ENCODE measurements at places on chromosomes 7 and 10.

- no peak for DNase-seq
These were observed 116.8 kb upstream of the AGR3 start for GRCh38 chr7:16998481-16999051.

DNA sequence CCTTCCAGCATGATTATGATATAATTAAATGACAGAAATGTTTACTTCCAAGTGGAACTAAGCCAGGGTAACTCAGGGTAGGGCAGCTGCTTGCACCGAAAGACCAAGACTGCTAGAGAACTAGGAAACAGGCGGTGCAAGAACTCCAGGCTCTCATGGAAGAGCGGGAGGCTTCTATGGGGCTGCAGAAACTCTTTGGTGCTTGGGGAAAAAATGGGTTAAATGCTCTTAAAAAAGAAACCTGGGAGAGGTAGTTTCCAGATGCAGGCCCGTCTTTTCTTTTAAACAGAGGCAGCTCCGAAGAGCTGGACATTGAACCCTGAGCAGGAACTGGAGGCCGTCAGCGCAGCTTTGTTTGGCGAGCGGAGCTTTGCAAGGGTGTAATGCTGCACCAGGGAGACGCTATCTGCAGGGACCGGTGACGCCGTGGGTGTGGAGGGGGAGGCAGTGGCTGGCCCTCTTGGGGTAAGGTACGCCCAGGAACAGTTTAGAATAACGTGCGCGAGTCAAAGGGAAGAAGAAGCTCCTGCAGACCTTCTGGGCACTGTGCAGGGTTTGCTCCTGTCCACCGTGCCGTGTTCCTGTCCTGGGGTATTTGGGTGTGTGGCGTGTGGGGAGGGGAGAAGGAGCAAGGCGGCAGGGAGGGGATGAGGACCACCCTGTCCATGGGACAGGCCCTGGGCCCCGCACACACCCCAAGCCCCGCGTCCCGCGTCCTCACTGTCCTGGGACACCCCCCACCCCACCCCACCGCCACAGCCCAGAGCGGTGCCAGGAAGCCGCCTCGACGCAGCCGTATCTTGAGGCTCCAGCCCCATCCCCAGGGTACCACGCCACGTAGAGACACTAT, 59.0 kb downstream of the EGFR start:
- no peak for DNase-seq

DNA sequence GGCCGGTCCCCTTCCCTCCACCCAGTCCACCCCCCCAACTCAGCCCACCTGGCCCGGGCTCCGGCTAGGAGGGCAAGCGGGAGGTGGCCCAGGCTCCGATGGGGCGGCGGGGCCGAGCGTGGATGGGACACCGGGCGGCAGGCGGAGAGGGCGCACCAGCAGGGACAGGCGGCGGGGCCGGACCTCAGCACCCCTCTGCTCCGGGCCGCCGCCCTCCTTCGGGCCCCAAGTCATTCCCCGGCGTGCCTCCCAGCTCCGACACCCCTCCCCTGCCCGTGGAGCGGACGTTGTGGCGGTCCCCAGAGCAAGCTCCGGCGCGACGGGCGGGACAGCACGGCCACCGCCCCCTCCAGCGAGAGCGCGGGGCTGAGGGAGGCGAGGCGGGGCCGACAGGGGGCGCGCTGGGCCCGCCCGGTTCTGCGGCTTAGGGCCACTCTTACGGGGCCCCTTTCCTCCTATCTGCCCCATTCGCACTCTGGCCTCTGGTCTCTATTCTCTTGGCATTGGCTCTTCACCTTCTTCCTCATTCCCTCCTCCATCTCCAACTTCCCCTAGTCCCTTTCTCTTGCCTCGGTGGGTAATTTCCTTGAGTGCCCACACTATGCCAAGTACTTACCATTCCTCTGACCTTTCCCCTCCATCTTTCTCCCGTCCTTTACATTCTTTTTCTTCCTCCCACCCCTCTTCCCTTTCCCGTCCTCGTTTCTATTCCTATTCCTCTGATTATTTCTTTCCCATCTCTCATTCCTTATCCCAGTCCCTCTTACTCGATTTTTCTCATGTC, 701 bp upstream of the GBX1 start:
- DNase-seq = peak; percentile 74

DNA sequence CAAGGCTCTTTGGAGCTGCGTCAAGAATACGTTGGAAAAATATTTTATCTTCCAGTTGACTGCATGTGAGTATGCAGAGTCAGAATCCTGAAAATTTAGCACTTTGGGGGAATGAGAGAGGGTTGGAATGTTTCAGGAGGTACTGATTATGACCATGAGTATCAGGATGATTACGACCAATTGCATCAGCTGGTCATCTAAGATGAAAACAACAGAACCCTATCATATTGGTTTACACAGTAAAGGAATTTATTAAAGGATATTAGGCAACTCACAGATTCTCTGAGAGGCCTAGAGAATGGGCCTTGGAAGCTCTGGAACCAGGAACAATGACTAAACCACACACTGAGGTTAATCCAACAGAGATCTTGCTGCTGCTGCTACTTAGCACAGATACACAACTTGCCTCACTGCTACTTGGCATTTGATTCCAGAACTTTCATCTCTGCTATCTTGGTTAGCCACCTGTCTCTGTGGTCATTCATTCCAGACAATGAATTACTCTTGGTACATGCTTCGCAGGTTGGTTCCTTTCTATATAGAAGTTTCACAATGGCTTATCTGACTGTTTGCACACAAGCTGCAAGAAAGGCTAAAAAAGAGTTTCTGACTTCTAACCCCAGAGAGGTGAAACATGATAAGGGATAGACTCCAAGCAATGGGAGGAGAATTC, 68.0 kb upstream of the CTTNBP2 start:
- no peak for DNase-seq

DNA sequence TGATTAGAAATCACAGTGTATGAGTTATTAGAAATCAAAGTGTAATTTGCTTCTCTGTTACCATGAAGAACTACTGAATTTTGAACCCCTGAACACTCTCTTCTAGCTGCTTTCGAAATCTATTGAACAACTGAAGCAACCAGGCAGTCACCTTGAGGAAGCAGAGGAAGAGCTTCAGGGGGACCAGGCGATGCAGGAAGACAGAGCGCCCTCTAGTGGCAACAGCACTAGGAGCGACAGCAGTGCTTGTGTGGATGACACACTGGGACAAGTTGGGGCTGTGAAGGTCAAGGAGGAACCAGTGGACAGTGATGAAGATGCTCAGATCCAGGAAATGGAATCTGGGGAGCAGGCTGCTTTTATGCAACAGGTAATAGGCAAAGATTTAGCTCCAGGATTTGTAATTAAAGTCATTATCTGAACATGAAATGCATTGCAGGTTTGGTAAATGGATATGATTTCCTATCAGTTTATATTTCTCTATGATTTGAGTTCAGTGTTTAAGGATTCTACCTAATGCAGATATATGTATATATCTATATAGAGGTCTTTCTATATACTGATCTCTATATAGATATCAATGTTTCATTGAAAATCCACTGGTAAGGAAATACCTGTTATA, 170.7 kb downstream of the HDAC9 start:
- peak; percentile 63 for DNase-seq

GRCh38 chr10:48678041-48678440, 6.6 kb upstream of the WDFY4 start:
- DNase-seq = no peak

- DNase-seq = no peak
These were observed 71.7 kb upstream of the ADAM12 start for GRCh38 chr10:126459878-126460481.

- no peak for DNase-seq
These were observed 78.1 kb downstream of the USP6NL start for GRCh38 chr10:11533328-11533781.

GRCh38 chr10:4255751-4256150, 470.7 kb upstream of the KLF6 start:
- DNase-seq = no peak

- DNase-seq = peak; percentile 70
These were observed 6.5 kb downstream of the AGFG2 start for GRCh38 chr7:100545360-100546128.

DNA sequence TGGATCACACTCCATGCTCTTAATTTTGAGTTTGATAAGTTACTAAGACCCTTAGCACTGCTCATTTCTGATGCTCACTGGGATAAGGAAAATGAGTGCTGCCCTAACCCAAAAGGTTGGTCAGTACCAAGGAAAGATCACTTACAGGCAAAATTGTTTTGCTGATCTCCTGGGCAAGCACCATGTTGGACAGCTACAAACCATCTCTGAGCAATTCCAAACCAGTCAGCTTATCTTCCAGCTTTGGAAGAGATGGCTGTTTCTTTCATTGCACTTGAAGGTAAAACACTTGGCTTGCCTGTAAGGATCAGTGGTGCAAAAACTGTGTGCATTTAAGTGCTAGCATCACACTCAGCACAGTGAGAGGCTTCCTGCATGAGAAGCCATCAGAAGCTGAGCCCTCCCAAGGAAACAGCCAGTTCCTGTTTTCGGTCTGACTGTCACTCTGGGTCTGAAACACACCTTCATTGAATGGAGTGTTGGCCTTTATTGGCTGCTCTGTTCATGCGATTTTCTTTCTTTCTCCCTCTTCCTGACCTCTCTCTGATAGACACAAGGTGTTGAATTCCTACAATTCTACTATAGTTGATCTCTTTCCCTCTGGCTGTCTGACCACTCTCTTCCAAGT, 126.4 kb upstream of the GHITM start:
- DNase-seq = no peak

DNA sequence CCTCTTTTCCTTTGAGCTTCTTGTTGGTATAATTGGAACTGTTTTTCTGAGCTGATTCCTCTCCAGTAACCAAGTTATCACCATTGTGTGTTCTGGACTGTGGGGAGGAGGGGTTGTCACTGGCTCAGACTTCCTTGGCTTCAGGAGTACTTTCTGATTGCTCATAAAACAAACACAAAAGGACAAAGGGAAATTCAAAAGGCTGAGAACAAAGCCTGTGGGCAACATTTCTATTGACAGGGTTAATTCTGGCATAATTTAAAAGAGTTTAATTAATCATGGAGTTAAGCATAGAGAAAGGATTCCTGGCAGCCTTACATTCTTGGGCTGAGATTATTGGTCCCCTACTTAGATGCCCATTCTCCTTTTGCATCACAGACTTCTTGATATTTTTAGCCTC, 222.9 kb upstream of the KMT2E start:
- no peak for DNase-seq

GRCh38 chr10:74863551-74863950, 37.2 kb downstream of the KAT6B start:
- no peak for DNase-seq

GRCh38 chr7:98418271-98418635, 17.4 kb upstream of the BAIAP2L1 start:
- DNase-seq = no peak

DNA sequence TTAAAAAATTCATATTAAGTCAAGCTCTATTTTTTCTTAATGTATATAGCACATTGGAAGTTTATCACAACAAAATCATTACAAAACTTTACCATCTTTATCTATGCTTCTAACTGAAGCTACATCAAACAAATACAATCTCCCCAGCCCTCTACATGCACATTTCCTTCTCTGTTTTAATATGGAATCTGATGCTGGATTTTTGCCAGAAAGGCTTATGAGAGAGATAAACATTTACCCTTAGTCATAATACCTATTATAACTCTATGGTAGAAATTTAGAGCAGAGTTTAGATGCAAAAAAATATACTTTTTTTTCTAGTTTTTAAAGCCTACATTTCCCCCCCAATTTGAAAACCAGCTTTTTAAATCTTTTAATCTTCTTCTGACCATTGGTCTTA, 1198.6 kb downstream of the GATA3 start:
- DNase-seq = no peak

DNA sequence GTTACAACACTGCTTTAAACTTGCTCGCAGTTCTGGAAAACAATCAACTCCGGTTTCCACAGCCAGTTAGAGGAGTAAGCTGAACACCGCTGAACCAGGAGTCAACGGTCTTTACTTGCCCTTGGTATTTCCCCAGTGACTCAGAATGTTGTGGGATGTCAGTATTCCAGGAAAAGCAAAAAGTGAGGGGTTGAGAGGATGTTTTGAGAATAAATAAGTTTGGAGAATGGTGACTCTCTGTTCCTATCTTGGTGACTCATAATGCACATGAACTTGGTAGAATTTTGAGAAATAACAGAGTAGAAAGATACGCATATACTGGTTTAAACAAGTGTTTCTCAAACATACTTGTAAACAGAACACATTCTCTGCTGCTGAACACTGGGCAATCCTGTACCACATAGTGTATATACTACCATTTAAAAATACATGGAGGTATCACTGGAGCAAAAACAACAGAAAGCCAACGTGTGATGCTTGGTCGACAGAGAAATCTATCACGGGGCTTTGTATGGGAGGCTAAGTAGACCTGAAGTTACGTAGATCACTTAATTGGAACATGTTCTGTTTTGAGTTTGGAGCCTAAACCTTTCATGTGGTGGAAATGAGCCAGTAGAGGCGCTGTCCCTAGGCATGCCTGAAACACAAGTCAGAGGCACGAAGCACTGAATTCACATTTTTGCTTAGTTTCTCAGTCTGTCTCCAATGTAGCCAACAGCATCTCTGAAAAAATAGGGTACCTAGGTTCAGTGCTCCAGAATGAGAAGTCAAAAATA, 534.3 kb downstream of the PARD3 start:
- DNase-seq = no peak

DNA sequence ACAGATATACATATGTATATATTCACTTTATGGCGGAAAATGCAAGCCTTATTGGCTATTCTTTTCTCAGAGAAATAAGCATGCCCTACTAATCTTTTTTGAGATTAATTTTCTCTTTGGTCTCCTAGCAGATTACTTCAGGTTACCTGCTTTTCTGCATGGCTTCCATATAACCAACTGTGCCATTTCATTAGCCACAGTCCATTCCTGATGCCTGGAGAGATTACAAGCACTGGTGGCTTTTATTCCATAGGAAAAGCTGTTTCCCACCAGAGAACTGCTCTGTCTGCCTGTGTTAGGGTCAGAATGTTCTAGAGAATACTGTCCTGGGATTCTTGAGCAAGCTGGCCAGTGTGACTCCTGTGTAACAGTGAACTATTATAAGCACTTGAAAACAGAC, 59.8 kb downstream of the LRRN3 start:
- DNase-seq = no peak
